ENCODE measurements at places on chromosomes 11 and 22.

DNA sequence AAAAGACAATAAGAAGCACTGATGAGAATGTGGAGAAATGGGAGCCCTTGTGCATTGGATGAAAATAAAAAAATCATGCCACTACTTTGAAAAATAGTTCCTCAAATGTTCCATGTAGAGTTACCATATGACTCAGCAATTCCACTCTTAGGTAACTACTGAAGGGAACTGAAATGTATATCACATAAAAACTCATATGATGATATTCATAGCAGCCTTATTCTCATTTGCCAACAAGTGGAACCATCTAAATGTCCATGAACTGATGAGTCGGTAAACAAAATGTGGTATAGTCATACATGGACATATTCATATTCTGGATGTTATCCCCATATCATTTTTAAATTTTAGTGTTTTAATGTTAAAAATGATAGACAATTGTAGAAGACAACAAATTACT is 3.5 kb downstream of the KRTAP5-9 start:
- no peak for DNase-seq

- no peak for DNase-seq
These were observed 150.3 kb downstream of the LDLRAD3 start for GRCh38 chr11:36094164-36094563.

GRCh38 chr11:76161261-76161961 is 44.9 kb downstream of the WNT11 start:
- peak; percentile 35 for DNase-seq

GRCh38 chr11:130725421-130726233 is 190.7 kb downstream of the SNX19 start:
- no peak for DNase-seq

DNA sequence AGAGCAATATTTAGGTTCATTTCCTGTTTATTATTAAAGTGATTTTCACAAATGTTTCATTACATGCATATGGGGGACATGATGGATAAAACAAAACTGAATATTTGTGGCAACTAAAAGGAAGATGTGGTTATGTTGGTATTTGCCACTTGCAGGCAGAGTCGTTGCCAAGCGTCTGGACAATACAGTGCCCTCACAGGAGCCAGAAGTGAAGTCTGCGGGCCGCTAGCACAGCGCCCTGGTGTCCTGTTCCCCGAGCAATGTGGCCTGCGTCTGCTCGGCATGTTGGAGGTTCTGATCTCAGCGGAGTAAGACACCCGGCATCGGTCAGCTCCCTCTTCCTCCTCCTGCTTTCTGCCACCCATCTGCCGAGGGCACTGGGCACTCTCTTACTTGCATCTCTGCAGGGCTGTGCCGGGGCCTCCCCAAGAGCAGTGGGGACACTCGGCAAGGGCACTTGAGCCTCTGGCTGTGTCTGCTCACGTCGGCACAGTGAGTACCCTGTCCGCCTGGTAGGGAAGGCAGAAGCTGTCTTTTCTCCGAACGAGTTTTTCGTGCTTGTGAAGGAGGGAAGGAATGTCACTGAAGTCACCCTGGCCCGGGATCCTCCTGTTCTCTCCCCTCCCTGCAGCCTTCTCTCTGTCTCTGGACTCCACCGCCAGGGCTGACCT is 10.5 kb upstream of the TTLL12 start:
- peak; percentile 84 for DNase-seq

GRCh38 chr11:102111787-102112508 is 1.7 kb downstream of the YAP1 start:
- peak; percentile 67 for DNase-seq

DNA sequence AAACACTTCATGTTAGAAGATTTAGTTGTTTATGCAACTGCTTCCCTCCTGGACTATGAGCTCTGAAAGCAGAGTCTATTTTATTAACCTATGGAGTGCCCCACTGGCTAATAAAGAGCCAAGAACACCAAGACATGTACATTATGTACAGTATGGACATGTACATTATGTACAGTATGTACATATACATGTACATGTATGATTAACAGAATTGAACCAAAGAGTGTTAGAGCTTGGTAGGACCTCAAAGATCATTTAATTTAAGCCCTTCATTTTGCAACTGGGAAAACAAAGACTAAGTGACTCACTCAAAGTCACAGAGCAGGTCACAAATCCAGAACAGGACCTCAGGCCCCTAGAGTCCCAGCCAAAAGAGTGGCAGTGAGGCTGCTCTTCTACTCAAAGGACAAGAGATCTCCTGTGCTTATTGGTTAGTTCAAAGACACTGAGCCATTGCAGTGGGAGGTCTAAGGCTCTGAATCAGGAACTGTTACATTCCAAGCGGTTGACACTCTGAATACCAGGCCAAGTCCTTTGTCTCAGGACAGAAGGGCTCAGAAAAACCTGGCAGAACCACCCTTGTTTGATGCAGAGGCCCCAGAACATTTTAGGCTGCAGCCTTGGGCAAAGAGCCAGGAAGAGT is 103.8 kb downstream of the FAM168A start:
- peak; percentile 84 for DNase-seq

DNA sequence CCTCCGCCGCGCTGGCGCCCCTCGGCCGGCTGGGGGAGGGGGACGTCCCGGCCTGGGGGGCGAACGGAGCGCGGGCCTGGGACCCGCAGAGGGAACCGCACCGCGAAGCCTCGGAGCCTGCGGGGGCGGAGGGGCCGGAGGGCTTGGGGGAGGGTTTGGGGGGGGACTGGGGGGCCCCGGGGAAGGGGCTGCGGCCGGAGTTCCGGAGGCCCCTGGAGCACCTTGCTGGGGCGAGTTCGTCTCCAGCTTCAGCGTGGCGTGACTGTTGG is 261 bp upstream of the SCT start:
- DNase-seq = no peak

GRCh38 chr22:49198705-49199084 is 629.0 kb downstream of the BRD1 start:
- DNase-seq = no peak

GRCh38 chr11:132528181-132528580 is 1004.1 kb downstream of the OPCML start:
- no peak for DNase-seq

- no peak for DNase-seq
These were observed 13.0 kb upstream of the OPCML start for GRCh38 chr11:133545199-133545803.

- DNase-seq = no peak
These were observed 44.0 kb downstream of the PPP6R3 start for GRCh38 chr11:68504432-68505066.

DNA sequence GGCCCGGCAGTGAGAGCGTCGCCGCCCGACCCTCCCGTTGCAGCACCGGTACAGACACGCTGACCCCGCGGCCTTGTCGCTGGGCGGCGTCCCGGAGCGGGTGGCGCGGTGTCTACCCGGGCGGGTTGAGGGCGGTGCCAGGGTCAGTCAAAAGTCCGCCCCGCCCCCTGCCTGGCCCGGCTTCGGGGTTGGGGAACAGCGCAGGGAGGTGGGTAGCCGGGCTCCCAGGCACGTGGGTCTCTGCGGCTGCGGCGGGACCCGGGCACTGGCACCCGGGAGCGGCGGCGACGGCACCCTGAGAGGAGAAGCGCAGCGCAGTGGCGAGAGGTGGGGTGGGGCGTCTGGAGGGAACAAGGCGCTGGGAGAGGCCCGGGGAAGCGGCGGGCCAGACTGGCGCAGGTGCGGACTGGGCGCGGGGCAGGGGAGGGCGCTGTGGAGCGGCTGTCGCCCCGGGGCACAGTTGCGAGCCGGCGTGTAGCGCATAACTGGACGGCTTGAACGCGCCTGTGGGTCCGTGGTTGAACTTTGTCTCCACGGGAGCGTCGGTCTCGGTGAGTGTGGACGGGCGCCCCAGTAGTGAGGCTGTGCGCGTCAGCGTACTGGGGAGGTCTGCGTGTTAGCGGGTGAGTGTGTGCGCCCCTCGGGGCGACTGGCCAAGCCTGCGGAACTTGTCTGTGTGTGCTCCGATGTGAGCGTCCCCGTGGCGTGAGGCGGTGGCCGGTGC is at the start of gene P2RY2:
Gene P2RY2 (plus strand): TSS at position 176 of the 724 bp plus-strand sequence. CDS start 15,879 bp downstream, outside the sequence.
- DNase-seq = peak; percentile 51

- peak; percentile 38 for DNase-seq
These were observed 13.7 kb downstream of the MFNG start for GRCh38 chr22:37472418-37473006.

- DNase-seq = no peak
These were observed 106.3 kb upstream of the PITPNB start for GRCh38 chr22:28025333-28025732.

- peak; percentile 87 for DNase-seq
These were observed 5.2 kb downstream of the SBF1 start for GRCh38 chr22:50469377-50470305.

DNA sequence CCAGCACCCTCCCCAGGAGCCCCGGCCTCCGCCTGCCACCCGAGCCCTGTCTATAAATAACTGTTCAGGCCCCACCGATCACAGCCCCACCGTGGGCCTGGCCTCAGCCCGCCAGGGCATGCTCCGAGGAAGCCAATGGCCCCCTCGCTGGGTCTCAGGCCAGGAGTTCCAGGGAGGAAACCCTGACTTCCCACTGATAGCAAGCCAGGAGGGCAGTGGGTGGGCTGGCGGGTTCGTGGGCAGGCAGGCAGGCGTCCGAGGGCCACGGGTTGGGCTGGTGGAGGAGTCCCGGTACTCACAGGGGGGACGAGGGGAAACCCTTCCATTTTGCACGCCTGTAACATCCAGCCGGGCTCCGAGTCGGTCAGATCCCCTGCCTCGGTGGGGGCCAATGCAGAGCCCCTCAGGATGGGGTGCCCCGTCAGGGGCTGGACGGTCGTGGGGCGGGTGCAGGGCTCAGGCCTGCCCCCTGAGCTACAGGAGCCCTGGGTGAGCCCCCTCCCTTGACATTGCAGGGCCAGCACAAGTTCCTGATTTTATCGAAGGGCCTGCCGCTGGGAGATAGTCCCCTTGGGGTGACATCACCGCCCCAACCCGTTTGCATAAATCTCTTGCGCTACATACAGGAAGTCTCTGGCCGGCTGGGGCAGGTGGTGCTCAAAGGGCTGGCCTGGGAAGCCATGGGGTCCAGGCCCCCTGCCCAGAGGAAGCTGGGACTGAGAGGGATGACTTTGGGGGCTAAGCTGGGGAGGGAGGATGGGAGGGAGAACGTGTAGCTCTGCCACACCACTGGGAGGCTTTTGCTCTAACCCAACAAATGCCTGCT is at the start of gene SPI1:
Gene SPI1 (minus strand): TSS at position 538 of the 826 bp plus-strand sequence. CDS start 194 bp downstream, at position 344.
- no peak for DNase-seq
